Osteocyte (in vitro differentiated cells): ENCODE measurements at places on chromosomes 13 and 19. TPM values are rescaled to one million over a fixed set of nuclear protein-coding genes. Genes with fewer than 3 reads are reported as not detected.

FAM83E gene
- total RNA-seq: 1.1 and 1.3 TPM in 2 replicates

SLC25A41 gene
- total RNA-seq: 0.27 TPM in 1 of 2 replicates, not detected in the other

SLC10A2 gene
- total RNA-seq: not detected in 2 replicates

LSR gene
- total RNA-seq: 0.29 and 0.83 TPM in 2 replicates

PEX11G gene
- 2.1 and 2.5 TPM in 2 replicates for total RNA-seq

GRCh38 chr19:49255674-49256073 lies 69.3 kb downstream of the SLC6A16 start:
- no peak overlapping the region for H3K27ac ChIP-seq
- peaks cover 19% of the 10 kb centered on the region for H3K27me3 ChIP-seq
- no peaks in the 10 kb centered on the region for H3K36me3 ChIP-seq
- DNase-seq: no peak
- H3K4me3 ChIP-seq: no peak overlapping the region

DNA sequence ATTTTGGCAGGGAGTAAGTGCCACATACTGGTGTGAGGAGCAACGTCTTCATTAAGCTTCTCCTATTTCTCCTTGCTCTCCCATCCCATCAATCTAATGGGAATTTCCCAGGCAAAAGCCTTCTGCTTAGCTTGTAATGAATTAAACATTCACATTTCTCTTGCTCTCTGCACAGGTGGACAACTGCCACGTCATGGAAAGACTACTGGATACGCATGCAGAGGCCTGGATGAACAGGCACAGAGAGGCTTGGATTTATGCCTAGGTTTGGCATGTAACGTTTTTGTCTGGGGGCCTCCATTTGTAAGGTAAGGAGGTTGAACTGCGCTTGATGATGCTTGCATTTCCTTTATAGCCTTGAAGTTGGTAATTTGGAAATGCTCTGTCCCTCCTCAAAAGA lies 374.8 kb downstream of the KLF12 start:
- peaks cover 3% of the 10 kb centered on the region for H3K4me1 ChIP-seq
- no peak overlapping the region for H3K4me3 ChIP-seq
- H3K36me3 ChIP-seq: peaks cover 9% of the 10 kb centered on the region

- no peaks in the 10 kb centered on the region for H3K27me3 ChIP-seq
- DNase-seq: no peak
- H3K27ac ChIP-seq: peak overlapping the region; percentile 27
- H3K36me3 ChIP-seq: no peaks in the 10 kb centered on the region
- peaks cover 33% of the 10 kb centered on the region for H3K4me1 ChIP-seq
- H3K4me3 ChIP-seq: no peak overlapping the region
Observed at GRCh38 chr13:105972811-105973590, 562.5 kb downstream of the EFNB2 start.

- no peaks in the 10 kb centered on the region for H3K36me3 ChIP-seq
- DNase-seq: no peak
Observed at GRCh38 chr13:60788156-60788829, 391.3 kb downstream of the TDRD3 start.

DNA sequence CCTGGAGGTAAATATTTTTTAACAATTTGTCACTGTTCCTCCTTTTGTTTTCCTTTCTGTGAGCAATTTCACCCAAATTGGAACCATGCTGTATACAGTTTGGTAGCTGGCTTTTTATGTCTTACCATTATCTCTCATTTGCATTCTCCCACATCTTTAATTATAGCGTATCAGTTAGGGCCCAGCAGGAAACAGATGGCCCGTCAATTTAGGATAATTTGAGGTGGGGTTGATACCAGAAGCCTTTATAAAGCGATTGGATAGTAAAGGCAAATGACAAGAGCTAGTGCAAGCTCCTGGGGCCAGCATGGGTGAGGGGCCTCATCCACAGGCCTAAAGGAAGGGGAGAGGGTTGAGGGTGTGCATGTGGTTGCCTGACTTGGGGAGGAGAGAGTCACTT lies 3.8 kb upstream of the IFNL4 start:
- no peak overlapping the region for H3K4me3 ChIP-seq
- peaks cover 62% of the 10 kb centered on the region for H3K27me3 ChIP-seq
- peaks cover under 1% of the 10 kb centered on the region for H3K4me1 ChIP-seq

DNA sequence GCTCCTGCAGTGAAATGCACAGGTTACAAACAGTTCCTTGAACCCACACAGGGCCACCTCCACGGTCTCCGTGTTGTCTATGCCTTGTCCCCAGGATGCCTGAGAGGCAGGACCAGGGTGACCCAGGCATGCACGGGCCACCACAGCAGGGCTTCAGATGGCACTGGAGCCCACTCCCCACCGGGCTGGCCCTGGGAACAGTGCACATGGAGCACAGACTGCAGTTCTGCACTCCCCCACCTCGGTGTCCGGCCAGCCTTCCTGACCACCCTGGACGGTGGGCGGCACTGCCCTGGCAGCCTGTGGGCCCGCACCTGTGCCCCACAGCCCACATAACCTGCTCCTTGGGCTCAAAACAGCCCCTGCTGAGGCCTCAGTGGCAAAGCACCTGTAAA lies 14.3 kb upstream of the SLC35E1 start:
- no peak overlapping the region for H3K27ac ChIP-seq
- H3K27me3 ChIP-seq: no peaks in the 10 kb centered on the region
- DNase-seq: no peak
- H3K4me1 ChIP-seq: peaks cover 72% of the 10 kb centered on the region

GRCh38 chr13:56932104-56932503 lies 208.6 kb upstream of the PRR20A start:
- no peak overlapping the region for H3K27ac ChIP-seq
- no peaks in the 10 kb centered on the region for H3K4me1 ChIP-seq
- no peaks in the 10 kb centered on the region for H3K36me3 ChIP-seq
- no peak overlapping the region for H3K4me3 ChIP-seq

DNA sequence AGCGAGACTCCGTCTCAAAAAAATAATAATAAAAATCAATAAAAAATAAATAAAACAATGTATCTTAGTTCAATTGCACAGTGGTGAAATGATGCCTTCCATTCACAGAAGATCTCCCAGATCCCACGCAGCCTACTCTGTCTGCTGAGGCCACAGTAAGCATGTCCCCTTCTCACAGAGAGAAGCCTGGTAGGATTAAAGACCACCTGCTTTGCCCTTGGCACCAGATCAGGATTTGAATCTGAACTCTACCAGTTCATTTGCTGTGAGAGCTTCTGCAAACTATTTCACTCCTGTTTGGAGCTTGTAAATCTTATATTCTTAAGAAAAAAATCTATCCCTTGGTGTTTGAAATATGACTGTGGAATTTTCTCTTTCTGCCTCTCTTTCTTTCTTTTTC lies 2.2 kb upstream of the SLC7A1 start:
- H3K4me3 ChIP-seq: no peak overlapping the region
- H3K27me3 ChIP-seq: no peaks in the 10 kb centered on the region
- H3K36me3 ChIP-seq: peaks cover 2% of the 10 kb centered on the region
- DNase-seq: no peak

DNA sequence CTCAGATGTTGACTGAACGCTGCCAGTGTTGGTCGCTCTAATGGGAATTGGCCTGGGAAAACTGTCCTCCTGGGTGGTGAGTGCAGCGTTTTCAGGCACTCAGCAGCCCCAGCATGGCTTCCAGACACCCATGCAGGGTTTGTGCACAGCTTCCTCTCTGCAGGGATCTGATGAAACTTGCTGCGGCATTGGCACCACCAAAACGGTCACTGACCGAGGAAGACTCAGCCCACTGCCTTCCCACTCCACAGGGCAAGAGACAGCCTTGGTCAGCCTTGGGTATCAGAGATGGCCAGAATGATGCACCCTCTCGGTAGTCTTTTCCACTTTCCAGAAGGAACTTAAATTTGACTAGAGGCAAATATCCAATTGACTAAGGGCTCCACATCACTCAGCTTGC lies 398.9 kb downstream of the IRS2 start:
- no peak overlapping the region for H3K4me3 ChIP-seq
- H3K27ac ChIP-seq: no peak overlapping the region
- no peak for DNase-seq
- no peaks in the 10 kb centered on the region for H3K36me3 ChIP-seq
- peaks cover 39% of the 10 kb centered on the region for H3K4me1 ChIP-seq

- no peak overlapping the region for H3K27ac ChIP-seq
- no peaks in the 10 kb centered on the region for H3K27me3 ChIP-seq
- no peaks in the 10 kb centered on the region for H3K36me3 ChIP-seq
- no peak for DNase-seq
- H3K4me3 ChIP-seq: no peak overlapping the region
- no peaks in the 10 kb centered on the region for H3K4me1 ChIP-seq
Observed at GRCh38 chr13:65268009-65268408, 1962.1 kb downstream of the PCDH9 start.

GRCh38 chr13:50543782-50544181 lies 299.7 kb downstream of the DLEU7 start:
- no peak for DNase-seq
- H3K4me3 ChIP-seq: peak overlapping the region; percentile 66
- H3K4me1 ChIP-seq: peaks cover 28% of the 10 kb centered on the region
- no peaks in the 10 kb centered on the region for H3K27me3 ChIP-seq
